ENCODE measurements at places on chromosomes 5 and 9.
A peak's percentile ranks its signal among the peaks of the same experiment; 100 is the strongest.

GRCh38 chr5:16992444-16992843 lies 56.4 kb upstream of the MYO10 start:
- no peak for DNase-seq

DNA sequence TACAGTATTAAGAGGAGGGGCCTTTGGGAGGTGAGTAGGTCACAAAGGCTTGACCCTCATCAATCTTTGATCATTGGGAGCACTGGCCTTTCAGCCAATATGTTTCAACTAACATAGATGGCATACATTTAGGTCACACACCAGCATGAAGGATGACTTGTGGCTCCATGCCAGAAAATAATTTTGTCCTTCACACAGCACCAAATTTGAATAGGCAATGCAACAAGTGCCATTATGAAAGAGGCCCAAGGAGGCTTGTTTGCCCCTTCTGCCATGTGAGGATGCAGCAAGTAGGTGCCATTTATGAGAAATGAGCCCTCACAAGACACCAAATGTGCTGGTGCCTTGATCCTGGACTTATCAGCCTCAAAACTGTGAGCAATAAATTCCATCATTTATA lies 81.1 kb downstream of the JAKMIP2 start:
- no peak for DNase-seq

DNA sequence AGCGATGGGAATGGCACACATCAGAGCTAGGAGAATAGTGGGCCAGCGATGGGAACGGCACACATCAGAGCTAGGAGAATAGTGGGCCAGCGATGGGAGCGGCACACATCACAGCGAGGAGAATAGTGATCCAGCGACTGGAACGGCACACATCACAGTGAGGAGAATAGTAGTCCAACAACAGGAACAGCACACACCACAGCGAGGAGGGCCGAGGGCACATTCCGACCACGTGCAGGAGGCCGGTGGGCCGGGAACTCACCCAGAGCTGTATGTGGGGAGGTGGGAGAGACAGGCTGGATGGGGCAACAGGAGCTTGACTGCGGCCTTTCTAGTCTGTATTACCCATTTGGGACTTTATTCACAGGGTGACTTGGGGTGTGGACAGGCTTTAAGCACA lies 271.1 kb upstream of the IRX4 start:
- no peak for DNase-seq

- no peak for DNase-seq
Observed at GRCh38 chr9:131743501-131743900, 3.6 kb upstream of the RAPGEF1 start.

DNA sequence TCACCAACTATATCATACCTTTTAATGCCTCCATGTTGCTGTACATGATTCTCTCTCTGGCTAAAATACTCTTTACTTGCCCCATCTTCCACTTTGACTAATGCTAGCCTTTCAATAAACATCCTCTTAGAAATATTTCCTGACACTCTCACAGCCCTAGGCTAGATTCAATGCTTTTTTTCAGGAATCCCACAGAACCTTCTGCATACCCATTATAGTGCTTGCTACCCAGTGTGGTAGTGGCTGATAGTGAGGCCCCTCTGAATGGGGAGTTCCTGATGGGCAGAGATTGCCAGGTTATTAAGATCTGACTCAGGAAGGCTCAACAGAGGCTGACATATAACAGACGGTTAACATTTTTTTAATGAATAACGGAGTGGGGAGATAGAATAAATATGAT lies 11.6 kb downstream of the SSBP2 start:
- no peak for DNase-seq

- peak; percentile 52 for DNase-seq
Observed at GRCh38 chr9:971901-972500, 4.5 kb upstream of the DMRT3 start.

- no peak for DNase-seq
Observed at GRCh38 chr5:33401482-33402390, 39.0 kb upstream of the TARS1 start.

DNA sequence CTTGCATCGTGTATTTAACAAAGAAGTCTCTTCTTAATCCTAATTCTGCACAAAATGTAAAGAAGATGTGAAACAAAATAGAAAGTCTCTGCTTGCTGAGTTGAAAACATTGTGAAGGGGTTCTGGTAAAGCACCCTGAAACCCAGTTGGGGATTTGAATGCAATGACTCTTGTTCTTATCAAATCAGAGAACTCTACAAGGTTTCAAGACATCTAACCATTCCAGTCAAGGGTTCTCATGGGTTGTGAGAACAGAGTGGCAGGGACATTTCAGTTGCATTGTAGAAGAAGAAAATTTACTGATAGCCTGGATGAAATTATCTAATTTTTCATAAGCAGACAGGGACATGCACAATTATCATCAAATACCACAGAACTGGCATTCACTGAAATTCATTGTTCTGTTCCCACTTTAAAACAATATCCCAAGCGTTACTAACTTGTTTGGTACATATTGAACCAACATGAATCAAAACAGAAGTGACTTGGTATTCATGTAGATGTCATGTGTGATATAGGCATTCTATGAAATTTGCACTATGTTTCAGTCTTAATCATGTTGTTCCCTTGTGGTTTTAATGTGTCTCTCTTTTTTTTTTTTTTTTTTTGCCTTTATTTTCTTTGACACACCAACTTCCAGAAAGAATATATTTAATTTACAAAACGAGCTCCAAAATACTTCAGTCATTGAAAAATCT lies 563.3 kb downstream of the IRX1 start:
- DNase-seq: no peak

DNA sequence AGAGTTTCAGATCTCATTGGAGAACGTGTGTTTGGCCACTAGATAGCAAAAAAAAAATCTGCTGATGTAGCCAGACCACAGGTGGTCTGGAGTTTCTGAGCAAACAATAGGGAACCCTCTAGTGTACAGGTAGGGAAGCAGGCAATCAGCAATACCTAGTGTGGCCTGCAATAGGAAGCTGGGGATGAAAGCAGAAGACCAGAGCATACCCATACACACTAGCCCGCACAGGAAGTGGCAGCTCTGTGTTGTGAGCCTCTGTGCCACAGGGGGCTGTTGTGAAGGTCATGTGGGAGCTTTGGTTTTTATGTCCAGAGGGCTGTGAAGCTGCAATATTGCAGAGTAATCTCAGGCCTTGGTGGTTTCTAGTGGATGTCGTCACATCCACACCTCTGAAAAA lies 81.2 kb downstream of the MTAP start:
- DNase-seq: no peak

DNA sequence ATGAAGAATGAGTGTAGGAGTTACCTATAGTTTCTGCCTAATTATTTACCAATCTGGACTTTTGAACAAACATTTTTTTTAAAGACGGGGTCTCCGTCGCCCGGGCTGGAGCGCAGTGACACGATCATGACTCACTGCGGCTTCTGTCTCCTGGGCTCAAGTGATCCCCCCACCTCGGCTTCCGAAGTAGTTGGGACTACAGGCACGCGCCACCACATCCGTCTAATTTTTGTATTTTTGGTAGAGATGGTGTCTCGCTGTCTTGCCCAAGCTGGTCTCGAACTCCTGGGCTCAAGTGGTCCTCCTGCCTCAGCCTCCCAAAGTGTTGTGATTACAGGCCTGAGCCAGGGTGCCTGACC lies 1.5 kb downstream of the CTNNA1 start:
- no peak for DNase-seq

DNA sequence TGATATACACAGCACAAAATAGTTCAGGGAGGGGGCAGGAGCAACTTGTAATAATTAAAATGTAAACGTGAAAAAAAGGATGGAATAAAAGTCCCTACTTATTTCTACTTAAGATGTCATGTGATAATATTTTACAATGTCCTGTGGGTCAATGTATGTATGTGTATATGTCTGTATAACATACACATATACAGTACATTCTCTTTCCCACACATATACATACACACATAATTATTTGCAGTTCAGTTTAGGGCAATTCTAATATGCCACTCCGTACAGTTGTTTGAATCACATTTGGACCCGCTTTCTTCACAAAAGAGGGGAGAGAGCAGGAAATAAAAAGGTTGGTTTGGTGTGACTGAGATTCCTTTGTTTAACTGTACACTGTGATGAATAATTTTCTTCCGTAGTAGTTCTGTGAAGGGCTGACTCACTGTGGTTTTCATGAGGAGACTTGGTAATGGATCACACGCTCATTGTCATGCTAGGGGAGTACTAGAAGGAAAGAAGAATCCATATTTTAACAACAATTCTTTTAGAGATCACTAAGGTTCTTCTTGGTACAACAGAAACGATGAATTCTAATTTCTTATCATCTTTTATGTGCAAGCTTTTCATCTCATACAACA lies 26.2 kb upstream of the ACOT12 start:
- no peak for DNase-seq

- DNase-seq: no peak
Observed at GRCh38 chr9:90830977-90831376, 29.4 kb downstream of the SYK start.

DNA sequence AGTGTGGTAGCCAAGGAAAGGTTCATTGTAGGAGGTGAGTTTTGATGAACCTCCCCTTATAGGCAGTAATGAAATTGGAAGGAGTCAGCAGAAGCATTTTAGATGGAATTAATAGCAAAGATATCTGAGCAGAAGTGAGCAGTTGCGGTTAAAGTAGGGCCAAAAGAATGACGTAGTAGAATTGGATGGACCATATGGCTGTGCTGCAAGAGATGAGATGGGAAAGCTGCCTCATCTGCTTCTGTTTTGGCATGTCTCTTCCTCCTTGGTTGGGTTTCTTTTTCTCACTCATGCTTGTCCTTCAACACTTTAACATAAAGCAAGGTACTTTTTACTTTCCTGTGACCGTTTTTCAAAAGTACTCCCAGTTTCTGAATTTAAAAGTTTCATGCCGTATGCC lies 55.8 kb downstream of the AQP7 start:
- DNase-seq: no peak

DNA sequence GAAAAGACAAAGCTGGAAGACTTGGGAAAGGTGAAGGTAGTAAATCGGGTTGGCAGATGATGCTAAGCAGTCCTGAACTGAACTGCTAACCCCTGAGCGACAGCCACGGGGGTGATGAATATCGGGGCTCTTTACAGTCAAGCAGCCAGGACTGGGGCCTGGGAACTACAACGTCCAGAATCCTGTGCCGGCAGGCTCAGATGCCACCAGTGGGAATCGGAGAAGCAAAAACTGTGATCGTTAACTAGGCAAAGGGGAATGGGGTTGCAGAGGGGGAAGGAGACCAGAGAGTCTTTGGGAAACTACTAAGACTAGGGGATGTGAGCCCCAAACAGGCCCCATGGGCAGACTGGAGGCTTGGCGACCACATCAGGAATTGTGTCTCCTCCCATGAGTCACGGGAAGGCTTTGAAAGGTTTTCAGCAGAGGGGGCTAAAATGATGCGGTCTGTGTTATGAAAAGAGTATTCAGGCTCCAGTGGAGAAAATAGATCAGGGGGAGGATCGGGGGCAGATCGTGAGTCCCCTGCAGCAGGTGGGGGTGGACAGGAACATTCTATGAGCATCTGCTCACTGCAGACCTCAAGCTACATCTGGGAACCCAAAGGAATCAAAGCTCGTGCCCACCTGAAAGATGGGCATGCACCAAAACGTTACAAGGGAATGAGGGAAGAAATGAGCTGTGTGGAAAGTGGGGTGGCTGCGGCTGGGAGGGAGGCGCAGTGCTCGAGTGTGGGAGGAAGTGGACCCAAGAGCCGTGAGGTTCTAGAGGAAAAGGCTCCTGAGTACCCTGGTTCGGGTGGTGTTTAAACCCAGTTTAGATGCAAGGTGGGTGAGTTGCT lies 53.8 kb downstream of the HRH2 start:
- DNase-seq: no peak

GRCh38 chr9:125556046-125556721 lies 150.8 kb downstream of the MAPKAP1 start:
- DNase-seq: no peak

DNA sequence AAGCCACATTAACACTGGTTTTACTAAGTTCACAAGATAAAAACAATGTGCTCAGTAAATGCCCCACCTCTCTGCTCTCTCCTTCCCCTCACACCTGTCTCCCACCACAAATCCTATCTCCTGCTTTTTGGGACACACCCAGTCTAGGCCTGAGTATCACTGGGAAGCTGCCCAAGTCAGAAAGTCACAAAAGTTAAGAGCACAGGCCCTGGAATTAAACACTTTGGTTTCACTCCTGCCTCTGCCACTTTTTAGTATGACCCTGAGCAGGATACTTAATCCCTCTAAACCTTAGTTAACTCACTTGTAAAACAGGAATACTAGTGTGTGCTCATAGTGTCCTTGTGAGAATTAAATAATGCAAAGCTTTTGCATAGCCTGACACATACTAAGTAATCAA lies 11.3 kb downstream of the C5 start:
- DNase-seq: no peak

DNA sequence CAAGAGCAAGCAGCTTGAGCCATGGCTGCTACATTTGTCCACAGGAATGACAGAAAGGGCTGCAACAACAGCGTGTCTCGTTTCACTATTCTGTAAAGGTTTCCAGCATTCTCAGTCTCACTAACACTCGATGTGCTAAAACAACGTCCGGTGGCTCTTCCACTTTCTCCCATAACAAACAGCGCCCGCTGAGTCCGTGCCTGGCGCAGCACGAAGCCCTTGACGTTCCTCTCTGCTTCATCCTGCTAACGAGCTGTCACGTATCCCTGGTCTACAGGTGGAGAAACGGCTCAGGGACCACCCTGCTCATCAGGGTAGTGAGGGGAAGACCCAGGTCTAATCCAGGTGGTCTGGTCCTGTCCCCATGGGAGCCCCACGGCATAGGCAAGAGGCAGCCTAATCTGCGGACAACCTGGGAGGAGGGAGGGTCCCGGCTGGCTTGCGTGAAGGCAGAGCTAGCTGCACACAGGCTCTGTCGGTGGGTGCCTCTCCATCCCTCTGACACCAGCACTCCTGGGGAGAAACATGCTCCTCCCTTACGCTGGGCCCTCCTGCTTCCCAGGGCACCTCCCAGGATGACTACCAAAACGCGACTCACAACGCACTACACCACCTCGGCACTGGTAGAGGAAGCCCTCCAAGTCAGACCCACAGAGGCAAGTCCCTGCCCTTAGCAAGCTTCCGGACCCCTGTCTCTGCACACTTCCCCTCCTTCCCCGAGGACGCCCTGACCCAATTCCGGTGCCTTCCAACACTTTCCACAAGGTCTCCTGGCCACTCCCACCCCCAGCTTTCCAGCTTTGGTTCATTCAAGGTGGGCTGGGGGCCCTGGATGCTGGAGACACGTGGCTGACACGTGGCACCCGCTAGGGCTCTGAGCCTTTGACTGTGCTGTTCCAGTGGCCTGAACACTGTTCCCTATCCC lies 43.3 kb downstream of the VAV2 start:
- no peak for DNase-seq

- DNase-seq: no peak
Observed at GRCh38 chr5:144460600-144460999, 289.9 kb downstream of the KCTD16 start.

Data from glutamatergic neuron (in vitro differentiated cells).